ENCODE measurements at places on chromosomes 2 and 18. TPM values are rescaled to one million over a fixed set of nuclear protein-coding genes. Genes with fewer than 3 reads are reported as not detected.
A peak's percentile ranks its signal among the peaks of the same experiment; 100 is the strongest.

The SIX3 gene
- not detected for total RNA-seq

DNA sequence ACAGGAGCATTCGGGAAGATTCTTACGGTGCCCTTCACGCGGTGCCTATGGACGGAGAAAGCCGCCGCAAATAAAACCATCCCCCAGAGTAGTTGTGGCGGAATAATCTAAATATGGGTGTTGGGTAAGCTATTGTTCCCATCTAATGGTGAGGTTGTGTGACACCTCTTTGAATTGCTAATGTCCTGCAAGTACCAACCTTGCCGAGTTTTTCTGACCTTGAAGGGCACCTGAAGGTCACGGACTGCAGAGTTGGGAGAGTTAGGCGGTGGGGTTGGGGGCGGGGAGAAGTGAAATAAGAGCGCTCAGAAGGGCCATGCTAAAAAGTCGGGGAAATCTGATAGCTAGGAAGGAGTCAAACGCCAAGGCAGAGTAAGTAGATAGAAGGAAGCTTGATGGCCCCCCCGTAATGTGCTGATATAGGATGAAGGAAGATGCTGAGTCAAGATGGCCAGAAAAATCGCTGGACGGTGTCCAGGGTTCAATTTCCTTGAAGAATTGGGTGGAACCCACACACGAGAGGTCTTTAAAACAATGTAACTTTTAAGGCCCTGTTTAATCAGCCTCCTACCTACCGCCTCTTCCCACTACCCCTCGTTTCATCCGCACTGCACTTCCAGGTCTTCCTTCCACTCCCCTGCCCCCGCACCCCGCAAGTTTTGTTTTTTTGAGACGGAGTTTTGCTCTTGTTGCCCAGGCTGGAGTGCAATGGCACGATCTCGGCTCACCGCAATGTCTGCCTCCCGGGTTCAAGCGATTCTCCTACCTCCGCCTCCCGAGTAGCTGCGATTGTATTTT lies 600 bp downstream of the KATNAL2 start:
- DNase-seq = peak; percentile 32

DNA sequence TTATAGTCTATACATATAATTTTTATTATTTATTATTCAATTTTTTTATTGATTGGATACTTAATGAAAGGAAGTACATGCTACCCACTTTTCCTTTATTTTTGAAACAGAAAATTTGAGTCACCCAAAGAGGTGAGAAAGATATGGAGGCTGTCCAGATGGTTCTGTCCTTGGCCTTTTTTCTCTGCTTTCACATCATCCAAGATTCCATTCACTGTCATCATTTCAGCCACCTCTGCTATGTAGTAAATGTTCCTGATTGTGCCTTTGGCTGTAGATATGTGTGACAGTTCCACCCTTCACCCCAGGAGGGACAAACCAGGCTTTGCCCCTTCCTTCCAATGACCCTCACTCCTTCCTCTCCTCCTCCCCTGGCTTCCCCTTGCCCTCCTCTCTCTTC lies 675.7 kb upstream of the ID2 start:
- no peak for DNase-seq

- DNase-seq = no peak
Observed at GRCh38 chr2:19883971-19884720, 17.6 kb downstream of the TTC32 start.

- DNase-seq = no peak
Observed at GRCh38 chr2:39150102-39150562, 29.3 kb upstream of the SOS1 start.

DNA sequence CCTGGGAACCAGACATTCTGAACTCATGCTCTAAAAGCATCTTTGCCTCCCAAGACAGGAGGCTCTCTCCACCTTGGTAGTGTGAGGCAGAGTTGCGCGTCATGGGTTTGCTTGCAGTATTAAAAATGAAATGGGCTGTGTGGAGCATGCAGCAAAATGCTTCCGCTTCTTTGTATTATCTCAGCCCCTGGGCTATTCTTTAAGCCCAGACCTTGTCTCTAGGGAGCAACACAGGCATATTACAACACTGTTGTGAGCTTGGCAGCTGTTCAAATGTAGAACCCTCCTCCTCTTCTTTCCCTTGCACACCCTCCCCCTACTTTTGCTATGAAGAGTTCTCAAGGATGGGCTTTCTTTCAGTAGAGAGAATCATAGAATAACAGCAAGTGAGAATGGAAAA lies 185.1 kb upstream of the LHCGR start:
- DNase-seq = no peak

DNA sequence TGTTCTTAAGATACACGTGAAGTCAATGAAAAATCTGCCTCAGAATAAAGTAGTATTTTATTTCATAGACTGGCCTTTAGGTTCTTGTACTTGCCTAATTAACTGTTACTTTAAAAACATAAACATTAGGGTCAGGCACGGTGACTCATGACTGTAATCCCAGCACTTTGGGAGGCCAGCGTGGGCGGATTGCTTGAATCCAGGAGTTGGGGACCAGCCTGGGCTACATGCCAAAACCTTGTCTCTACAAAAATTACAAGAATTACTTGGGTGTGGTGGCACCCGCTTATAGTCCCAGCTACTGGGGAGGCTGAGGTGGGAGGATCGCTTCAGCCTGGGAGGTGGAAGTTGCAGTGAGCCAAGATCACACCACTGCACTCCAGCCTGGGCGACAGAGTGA lies 16.0 kb upstream of the SNORC start:
- no peak for DNase-seq

The MZT2B gene
- 494 TPM for total RNA-seq

The LYPD1 gene
- total RNA-seq = 1.4 TPM

The ANKRD62 gene
- 7.3 TPM for total RNA-seq

GRCh38 chr2:188235364-188235763 lies 56.3 kb upstream of the GULP1 start:
- no peak for DNase-seq

- no peak for DNase-seq
Observed at GRCh38 chr2:239285932-239286230, 114.9 kb downstream of the HDAC4 start.

DNA sequence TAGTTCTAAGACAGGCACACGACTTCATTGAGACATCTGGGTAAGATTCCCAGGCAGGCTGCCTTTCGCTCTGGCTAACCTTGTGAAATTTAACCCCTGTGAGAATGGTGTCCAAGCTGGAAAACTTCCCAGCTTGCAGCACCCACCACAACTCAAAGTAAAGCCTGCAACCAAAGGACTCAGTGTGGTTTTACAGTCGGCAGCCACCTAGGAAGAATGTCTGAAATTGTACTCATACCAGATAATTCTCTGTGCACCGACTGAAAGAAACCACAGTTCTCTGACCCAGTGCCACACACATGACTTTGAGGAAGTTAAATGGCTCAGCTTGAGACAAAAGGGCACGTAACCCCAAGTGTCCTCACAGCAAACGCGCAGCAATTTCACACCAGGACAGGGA lies 125.7 kb downstream of the RBMS1 start:
- DNase-seq = peak; percentile 18

- DNase-seq = no peak
Observed at GRCh38 chr2:152421521-152422370, 86.8 kb downstream of the FMNL2 start.

- no peak for DNase-seq
Observed at GRCh38 chr2:155381436-155381835, 682.9 kb downstream of the KCNJ3 start.

DNA sequence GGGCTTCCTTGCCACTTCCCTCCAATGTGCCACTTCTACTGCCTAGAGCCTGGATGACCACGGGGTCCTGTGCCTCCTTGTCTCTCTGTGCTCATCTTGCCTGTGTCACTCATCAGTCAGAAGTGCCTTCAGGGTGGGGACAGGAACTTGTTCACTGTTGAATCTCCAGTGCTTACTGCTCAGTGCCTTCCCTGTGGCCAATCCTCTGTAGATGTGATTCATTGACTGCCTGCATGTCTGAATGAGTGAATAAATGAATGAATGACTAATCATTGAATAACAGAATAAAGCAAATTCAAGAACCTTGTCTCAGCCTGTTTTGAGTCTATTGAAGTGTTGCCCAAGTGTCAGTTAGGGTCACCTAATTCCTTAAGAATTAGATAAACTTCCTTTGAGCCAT lies 42.3 kb upstream of the FAM136A start:
- no peak for DNase-seq

DNA sequence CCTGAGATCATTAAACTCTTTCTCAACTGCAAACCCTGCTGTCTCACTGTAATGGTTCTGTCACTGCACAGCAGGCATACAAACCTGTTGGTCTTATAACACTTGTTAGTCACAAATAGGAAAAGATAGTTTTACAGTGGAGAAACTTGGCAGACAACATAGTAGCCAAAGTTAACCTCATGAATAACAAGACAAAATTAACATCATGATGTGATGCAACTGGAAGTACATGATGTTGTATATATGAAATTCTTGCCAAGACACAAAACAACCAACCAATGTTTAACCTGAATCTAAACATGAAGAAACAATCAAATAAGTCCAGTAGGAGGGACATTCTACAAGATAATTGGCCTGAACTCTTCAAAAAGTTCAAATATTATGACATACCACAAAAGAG lies 189.3 kb downstream of the RNF152 start:
- no peak for DNase-seq

GRCh38 chr18:71116535-71116934 lies 827.7 kb downstream of the SOCS6 start:
- no peak for DNase-seq

DNA sequence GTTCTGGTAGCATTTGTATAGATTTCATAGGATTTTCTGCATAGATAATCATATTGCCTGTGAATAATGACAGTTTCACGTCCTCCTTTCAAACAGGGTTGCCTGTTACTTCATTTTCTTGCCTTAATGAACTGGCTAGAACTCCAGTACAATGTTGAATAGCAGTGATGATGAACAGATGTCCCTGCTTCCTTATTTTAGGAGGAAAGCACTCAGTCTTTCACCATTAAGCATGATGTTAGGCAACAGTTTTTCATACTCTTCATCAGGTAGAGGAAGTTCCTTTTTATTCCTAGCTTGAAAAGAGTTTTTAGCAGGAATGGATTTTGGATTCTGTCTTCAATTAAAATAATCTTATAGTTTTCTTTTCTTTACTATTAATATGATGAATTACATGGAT lies 39.7 kb downstream of the C2orf76 start:
- DNase-seq = peak; percentile 18

The SCN7A gene
- not detected for total RNA-seq

GRCh38 chr2:64317707-64318475 lies 136.1 kb upstream of the LGALSL start:
- DNase-seq = peak; percentile 45

GRCh38 chr2:64972876-64973275 lies 16.3 kb upstream of the SLC1A4 start:
- DNase-seq = no peak

The FEV gene
- total RNA-seq = not detected

DNA sequence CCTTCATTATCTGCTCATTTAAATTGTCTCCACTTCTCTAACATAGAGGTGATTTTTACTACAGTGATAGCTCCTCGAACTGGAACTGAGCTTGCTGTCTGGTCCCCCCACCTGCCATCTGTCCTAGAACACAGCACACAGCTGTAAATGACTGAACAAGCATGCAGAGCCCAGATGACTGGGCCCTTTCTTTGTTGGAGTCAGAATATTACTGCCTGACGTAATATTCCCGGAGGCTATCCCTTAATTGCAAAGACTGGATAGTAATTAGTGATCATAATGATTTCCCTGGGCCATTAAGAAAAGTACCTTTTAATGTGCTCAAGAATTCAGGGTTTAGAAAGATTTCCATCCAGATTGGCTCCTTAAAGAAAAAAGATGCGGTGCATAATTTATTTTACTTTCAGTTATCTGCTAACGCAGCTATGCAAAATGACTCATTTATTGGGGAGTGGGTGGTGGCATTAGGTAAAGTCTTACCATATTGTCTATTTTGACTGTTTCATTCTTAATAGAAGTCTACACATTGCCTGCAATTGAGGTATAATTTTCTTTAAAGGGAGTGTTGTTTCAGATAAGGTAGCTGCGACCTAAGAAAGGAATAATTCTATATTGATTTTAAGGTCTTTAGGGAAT lies 84.4 kb downstream of the MAP4K4 start:
- peak; percentile 15 for DNase-seq

- no peak for DNase-seq
Observed at GRCh38 chr2:158172719-158173118, 71.0 kb downstream of the UPP2 start.

DNA sequence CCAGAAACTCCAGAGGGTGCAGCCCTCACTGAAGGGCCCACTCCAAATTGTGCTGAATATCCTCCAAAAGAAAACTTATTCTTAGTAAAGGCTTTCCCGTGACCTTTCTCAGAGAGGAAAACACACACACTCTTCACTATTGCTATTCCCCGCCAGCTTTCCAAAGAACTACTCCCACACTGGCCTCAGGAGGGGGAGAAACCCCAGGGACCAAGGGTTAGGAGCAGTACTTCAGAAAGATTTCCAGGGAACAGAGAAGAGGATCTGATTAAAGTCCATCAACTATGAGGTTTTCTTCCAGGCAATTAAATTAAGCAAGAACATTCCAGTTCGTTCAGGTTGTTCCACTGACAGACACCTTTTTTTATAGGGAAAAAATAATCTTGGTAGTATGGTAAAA lies 150.2 kb downstream of the TTC32 start:
- DNase-seq = no peak

DNA sequence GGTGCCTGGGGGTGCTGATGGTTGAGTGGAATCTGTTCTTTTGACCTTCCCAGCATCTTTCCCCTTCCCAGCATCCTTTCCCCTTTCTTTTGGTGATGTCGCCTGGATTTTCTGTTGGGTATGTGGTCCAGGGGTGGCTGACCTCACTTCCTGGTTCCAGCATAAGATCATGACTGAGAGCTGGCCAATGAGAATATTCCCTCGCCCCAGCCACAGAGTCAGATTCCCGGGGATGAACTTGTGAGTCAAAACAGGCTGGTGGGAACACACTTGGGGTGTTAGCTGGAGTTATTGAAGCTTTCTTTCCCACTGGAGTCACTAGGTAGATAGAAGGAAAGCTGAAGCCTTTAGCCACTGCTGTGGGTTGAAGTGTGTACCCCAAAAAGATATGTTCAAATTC lies 28.0 kb upstream of the FOSL2 start:
- DNase-seq = no peak

- DNase-seq = no peak
Observed at GRCh38 chr2:66781804-66782203, 346.9 kb downstream of the MEIS1 start.

- no peak for DNase-seq
Observed at GRCh38 chr2:233265899-233266431, 14.5 kb downstream of the ATG16L1 start.

- DNase-seq = no peak
Observed at GRCh38 chr2:214185546-214185945, 225.3 kb upstream of the VWC2L start.

The UGT1A3 gene
- total RNA-seq = not detected

The RGPD3 gene
- total RNA-seq = not detected

DNA sequence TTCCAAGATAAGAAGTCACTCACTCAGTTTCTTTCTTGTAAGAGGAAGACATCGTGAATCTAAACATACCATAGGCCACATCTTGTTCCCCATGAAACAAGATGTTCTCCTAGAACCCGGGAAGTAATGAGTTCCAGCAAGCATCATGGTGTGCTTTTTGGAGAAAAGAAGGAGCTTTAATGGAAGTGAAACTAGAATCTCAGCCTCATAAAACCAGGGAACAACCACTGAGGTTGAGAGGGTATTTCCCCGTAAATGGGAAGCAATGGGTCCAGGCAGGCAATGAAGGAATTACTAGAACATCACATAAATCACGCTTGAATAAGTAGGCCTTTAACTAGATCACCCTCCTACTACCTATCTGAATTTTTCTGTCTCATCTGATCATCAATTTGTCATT lies 40.3 kb downstream of the PSTPIP2 start:
- DNase-seq = no peak

GRCh38 chr18:44818668-44819403 lies 138.1 kb downstream of the SETBP1 start:
- DNase-seq = no peak

All from OCI-LY7 (cell line).